ENCODE measurements at places on chromosomes 6 and 20.

DNA sequence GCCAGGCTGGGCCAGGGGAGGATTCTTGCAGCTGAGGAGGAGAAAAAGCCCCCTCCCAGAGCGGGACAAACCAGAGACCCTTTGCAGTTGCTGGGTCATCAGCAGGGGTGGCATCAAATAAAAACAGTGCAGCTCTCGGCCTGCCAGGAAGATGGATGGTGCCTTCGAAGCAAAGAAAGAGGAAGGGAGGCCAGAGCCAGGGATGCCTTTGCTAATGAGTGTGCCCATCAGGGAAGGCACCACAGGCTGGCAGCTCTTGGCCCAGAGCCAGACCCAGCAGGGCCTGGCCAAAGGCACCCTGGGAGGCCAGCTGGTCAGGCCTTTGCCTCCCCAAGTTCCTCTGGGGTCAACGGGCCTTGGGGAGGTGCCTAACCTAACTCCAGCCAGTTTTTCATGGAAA is 26.3 kb upstream of the ZNF318 start:
- DNase-seq, result no peak

- DNase-seq, result no peak
Observed at GRCh38 chr6:189676-190075, 102.6 kb upstream of the DUSP22 start.

- DNase-seq, result no peak
Observed at GRCh38 chr6:10643201-10643651, 51.2 kb downstream of the C6orf52 start.

GRCh38 chr6:3359101-3359752 is 97.6 kb downstream of the SLC22A23 start:
- no peak for DNase-seq
